ENCODE measurements at places on chromosomes 12 and 14.

- no peak for DNase-seq
Measured at GRCh38 chr12:52060498-52061177, 9.1 kb upstream of the ATG101 start.

DNA sequence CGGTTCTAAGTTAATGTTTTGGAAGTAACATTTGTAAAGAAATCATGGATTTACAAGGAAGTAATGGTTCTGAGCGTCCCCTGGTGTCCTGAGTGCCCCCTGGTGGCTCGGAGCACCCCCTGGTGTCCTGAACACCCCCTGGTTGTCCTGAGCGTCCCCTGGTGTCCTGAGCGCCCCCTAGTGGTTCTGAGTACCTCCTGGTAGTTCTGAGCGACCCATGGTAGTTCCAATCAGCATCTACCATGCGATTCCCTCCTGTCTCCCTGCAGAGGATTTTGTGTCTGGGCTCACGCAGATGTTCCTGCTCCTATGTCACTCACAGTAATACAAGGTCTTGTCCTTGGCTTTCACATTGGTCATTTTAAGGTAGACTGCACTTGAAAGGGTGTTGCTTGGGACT, 1352.9 kb downstream of the TMEM121 start:
- DNase-seq: peak; percentile 45

DNA sequence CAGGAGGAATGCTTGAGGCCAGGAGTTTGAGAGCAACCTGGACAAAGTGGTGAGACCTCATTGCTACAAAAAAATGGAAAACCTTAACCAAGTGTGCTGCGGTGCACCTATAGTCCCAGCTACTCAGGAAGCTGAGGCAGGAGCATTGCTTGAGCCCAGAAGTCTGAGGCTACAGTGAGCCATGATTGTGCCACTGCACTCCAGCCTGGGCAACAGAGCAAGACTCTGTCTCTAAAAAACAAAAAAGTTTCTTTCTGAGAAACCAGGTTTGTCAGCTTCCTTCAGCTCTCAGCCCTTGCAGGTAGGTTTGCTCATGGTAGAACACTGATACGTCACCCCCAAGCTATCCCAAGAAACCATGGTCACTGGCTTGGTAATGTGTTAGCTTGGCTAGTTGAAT, 20.0 kb upstream of the MORN3 start:
- DNase-seq: no peak

DNA sequence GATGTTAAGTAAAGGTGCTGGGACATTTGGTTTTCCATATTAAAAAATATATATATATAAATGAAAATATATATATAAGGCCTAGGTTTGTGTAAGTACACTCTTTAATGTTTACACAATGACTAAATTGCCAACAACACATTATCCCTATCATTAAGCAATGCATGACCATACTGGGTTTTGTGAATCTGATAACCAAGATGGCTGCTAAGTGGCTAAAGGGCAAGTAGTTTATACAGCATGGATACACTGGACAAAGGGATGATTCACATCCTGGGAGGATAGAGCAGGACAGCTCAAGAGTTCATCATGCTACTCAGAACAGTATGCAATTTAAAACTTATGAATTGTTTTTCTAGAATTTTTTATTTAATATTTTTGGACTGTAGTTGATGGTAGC, 89.3 kb downstream of the FIGNL2 start:
- DNase-seq: no peak

- no peak for DNase-seq
Measured at GRCh38 chr14:34029921-34030334, 79.1 kb upstream of the EGLN3 start.

DNA sequence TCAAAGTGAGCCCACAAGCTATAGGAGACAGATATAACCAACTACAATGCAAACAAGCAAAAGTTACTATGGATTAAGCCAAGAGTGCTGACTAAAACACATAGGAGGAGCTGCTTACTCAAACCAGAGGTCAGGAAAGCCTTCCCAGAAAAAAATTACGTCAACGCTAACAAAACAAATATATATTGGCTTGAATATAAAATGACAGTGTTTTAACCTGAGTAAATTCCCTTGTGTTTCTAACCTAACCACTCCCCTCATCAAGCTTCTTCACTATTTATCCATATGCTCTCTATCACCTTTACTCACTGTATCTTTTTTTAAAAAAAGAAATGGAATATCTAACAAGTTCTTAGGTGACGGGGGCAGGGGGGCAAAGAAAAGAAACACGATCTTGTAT, 115.9 kb downstream of the MED13L start:
- DNase-seq: no peak

DNA sequence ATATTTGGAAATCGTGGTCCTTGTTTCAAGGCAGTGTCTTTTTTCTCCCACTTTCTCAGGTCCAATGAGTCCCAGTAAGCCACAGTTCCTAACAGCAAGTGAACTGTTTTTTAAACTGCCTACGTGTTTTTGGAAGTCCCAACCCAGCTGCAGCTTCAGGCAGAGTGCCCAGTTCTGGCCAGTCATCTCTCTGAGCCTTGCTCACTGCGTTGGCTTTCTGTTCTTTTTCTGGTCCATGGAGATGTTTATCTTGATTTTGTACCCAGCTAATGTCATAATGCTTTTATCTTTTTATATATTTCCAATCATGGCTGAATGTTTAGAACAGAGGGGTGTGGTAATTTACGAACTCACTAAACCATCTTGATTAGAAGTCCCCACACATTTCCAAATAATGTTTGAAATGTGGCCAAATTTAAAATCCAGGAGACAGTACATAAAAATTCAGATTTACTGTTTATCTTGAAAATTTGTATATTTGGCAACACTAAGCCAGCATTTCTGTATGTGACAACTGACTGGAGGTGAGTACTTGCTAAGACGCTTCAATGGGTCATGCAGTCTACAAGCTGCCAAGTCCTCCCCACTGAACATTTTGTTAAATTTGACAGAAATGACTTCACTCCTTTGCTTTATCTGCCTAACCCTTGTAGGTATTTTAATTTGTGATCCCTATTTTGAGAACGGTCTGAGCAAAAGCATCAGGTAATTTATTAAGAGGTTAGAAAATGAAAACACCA, 46.1 kb upstream of the OTOGL start:
- DNase-seq: no peak

DNA sequence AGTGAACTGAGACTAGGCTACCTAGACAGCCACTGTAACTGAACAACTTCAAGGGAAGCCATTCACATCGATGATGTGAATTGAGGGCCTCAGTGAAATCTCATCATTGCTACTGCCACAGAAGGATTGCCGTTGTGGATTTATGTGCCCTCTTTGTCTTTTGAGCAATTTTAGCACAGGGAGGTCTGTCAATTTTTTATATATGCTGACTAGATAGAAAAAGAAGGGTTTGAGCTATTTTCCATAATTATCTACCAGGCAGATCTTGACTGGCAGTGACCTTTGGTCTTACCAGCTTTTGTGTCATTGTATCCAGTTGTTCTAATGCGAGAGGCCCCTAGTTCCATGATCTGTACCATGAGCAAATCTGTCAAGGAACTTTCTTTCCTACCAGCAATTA, 179.4 kb downstream of the ERC1 start:
- no peak for DNase-seq

DNA sequence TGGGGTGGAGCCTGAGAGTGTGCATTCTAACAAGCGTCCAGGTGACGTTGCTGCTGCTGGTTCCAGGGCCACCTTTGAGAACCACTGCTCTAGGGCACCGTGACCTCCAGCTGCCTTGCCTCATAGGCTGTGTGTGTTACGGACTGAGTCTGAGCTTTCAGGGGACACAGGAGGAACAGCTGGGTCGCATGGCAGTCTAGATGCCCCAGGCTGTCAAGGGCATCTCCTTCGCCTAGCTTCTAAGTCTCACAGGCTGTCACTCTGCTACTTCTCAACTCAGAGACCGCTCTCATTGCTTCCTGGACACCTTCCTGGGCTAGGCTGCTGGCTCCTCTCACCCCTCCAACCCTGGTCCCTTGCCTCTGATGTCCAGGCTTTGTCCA, 965 bp downstream of the KRT73 start:
- DNase-seq: no peak

DNA sequence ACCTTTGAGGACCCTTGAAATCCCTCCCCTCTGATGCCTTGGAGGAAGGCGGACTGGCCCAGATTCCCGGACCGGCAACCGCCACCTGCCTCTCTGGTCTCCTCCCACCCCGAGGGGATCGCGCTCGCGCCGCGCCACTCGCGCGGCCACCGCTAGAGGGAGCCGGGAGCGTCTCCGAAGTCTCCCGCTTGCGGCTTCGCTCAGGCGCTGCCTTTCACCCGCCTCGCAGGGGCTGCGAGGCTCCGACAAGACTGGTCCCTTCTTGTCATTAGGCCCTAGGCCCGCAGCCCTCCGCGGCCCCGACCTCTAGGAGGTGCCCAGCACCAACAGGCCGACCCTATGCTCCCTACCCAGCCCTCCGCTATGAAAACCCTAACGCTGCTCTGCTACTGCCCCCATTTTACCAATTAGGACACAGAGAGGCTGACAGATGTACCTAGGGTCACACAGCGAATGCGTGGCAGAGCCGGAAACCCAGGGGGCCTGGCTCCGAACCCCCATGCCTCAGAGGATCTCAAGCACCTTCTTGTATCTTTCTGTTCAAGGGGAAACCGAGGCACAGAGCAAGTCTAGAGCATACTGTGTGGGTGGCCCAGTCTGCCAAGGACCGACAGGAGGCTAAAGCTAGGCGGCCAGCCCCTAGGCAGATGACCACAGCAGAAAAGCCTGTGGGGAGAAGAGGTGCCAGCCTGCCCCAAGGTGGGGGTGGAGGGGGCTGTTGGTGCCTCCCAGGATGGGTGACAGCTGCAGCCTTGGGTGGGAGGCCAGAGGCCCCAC, 21.4 kb upstream of the VSX2 start:
- DNase-seq: peak; percentile 71

- peak; percentile 42 for DNase-seq
Measured at GRCh38 chr12:116236148-116236731, 41.3 kb downstream of the MED13L start.
